ENCODE measurements at places on chromosomes 16 and 17. TPM values are rescaled to one million over a fixed set of nuclear protein-coding genes. Genes with fewer than 3 reads are reported as not detected.
A peak's percentile ranks its signal among the peaks of the same experiment; 100 is the strongest.

DNA sequence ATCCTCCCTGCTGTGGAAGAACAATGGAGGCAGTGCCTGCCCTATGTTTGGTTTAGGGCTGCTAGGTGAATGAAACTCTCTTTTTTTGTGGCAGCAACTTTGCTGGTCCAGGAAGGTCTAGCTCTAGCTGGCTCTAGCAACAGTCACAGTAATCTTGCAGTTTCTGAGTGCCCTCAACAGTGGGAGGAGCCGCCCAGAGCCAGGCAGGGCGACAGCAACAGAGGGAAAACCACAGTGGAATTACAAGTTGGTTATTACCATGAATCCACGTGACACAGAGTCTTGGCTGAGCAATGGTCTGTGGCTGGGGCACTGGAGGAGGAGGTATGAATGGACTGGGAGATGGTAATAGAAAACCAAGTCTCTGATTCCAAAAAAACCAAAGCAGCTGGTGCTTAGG, 10.3 kb downstream of the HSPB9 start:
- no peaks in the 10 kb centered on the region for H3K27me3 ChIP-seq
- peak overlapping the region; percentile 37 for H3K27ac ChIP-seq
- peaks cover 28% of the 10 kb centered on the region for H3K36me3 ChIP-seq
- H3K4me1 ChIP-seq: no peaks in the 10 kb centered on the region
- no peak for DNase-seq

GRCh38 chr17:66268247-66268927, 34.0 kb upstream of the PRKCA start:
- H3K4me1 ChIP-seq: no peaks in the 10 kb centered on the region
- H3K27me3 ChIP-seq: no peaks in the 10 kb centered on the region
- no peak overlapping the region for H3K27ac ChIP-seq
- no peaks in the 10 kb centered on the region for H3K36me3 ChIP-seq
- no peak for DNase-seq
- H3K4me3 ChIP-seq: no peak overlapping the region

DNA sequence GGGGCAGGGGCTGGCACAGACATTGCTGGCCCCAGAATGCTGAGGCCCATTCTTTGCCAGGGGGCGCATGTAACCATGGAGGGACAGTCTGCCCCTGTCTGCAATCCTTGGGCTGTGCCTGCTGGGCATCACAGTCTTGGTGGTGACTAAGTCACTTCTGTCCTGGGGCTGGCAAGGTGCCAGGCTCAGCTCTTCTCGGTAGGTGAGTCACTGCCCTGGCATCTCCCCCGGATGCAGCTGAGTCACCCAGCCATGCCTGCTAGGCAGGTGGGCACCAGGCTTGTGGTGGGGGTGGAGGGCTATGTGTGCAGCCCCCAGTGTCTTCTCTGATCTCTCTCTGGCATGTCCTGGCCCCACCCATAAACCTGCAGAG, 5.6 kb downstream of the RARA start:
- DNase-seq: peak; percentile 98
- H3K27ac ChIP-seq: peak overlapping the region; percentile 90
- H3K36me3 ChIP-seq: no peaks in the 10 kb centered on the region
- no peak overlapping the region for H3K4me3 ChIP-seq
- no peaks in the 10 kb centered on the region for H3K27me3 ChIP-seq

DNA sequence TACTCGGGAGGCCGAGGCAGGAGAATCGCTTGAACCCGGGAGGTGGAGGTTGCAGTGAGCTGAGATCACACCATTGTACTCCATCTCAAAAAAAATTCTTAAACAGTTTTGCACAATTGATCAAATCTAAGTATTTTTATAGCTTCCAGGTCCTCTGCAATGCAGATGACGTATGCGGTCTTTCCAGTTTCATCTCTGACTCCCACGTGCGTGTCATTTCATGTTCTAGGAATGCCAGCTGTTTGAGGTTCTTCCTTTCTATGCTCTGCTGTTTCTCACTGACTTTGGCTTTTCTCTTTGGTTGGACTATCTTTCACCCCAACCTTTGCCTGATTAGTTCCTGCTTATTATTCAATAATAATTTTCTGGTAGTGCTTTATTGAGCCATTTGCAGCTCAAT, 16.2 kb downstream of the CHP2 start:
- no peaks in the 10 kb centered on the region for H3K27me3 ChIP-seq
- no peaks in the 10 kb centered on the region for H3K36me3 ChIP-seq
- H3K4me1 ChIP-seq: no peaks in the 10 kb centered on the region
- H3K4me3 ChIP-seq: no peak overlapping the region

The KRT23 gene
- total RNA-seq: not detected

DNA sequence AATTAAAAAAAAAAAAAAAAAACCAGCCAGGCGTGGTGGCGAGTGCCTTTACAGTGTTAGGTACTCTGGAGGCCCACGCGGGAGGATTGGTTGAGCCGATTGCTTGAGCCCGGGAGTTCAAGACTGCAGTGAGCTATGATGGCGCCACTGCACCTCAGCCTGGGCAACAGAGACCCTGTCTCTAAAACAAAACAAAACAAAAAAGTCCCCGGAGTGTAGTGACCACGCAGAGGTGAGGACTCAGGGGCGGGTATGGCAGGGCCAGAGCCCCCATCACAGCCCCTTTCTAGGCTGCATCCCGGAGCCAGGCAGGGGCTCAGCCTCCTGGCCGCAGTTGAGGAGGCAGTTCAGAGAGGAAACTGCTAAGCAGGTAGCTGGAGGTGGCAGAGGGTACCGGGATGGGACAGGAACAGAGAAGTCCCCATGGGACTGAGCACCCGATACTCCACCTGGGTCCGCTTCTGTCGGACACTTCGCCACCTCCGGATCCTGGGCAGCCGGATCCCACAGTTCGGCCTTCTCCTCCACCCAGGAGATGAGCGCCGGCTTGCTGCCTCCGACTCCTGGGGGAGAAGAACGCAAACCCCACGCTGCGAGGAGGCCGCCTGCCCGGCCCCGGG, 800 bp downstream of the ZNF747 start:
- peak overlapping the region; percentile 69 for H3K4me3 ChIP-seq
- DNase-seq: no peak
- H3K27me3 ChIP-seq: no peaks in the 10 kb centered on the region
- peaks cover 19% of the 10 kb centered on the region for H3K36me3 ChIP-seq

- H3K36me3 ChIP-seq: no peaks in the 10 kb centered on the region
- DNase-seq: peak; percentile 99
- no peaks in the 10 kb centered on the region for H3K27me3 ChIP-seq
- H3K4me3 ChIP-seq: peak within 1 kb of the TSS; percentile 64
Observed at GRCh38 chr16:75555707-75556430, at the start of gene TMEM231. TMEM231 (minus strand) TSS chr16:75556252; CDS start chr16:75556209, 43 bp downstream.

- peak overlapping the region; percentile 99 for H3K4me3 ChIP-seq
- H3K27ac ChIP-seq: peak overlapping the region; percentile 88
- H3K27me3 ChIP-seq: no peaks in the 10 kb centered on the region
- peaks cover 16% of the 10 kb centered on the region for H3K4me1 ChIP-seq
- peaks cover 10% of the 10 kb centered on the region for H3K36me3 ChIP-seq
Observed at GRCh38 chr17:7237266-7237760, 1.9 kb downstream of the PHF23 start.

The SEPHS2 gene
- total RNA-seq: 22.8 TPM

DNA sequence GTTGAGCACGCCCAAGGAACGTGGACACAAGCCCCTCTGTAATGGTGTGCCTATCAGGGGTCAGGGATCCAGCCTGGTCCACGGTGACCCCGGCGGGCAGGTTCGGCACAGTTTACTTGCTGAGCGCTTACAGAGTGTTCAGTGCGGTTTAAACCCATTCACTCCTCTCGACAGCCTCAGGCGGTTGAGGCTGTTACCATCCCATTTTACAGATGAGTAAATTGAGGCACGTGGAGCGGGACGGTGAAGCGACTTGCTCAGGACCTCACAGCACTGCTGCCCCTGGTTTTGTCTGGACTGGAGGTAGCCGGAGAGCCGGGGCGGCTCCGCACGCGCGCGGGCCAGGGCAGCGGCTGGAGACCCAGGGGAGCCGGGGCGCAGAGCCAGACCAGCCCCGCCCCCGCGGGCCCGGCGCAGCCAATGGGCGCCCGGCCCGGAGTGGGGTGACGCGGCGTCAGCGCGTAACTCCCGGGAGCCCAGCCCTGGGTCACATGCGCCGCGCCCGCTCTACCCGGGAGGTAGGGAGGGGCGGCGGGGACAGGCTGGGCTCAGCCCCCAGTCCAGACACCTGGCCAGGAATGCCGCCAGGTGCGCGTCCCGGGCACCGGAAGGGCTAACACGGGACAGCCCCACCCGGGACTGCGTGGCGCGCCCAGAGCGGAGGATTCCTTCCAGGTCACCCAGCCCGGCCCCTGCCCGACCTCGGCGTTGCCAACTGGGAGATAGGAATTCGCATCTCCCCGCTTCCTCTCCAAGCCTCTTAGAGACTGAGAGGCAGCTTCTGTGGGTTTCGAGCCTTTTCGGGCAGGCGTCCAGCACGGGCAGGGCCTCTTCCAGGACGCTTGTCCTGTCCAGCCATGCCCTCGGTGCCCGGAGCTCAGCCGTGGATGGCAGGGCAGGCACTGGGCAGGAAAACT, 3.3 kb upstream of the SREBF1 start:
- peak overlapping the region; percentile 61 for H3K4me3 ChIP-seq
- H3K27ac ChIP-seq: peak overlapping the region; percentile 93
- no peaks in the 10 kb centered on the region for H3K36me3 ChIP-seq
- peak; percentile 92 for DNase-seq
- H3K27me3 ChIP-seq: no peaks in the 10 kb centered on the region
- H3K4me1 ChIP-seq: peaks cover 53% of the 10 kb centered on the region

The AIPL1 gene
- not detected for total RNA-seq

- H3K4me3 ChIP-seq: peak overlapping the region; percentile 65
- H3K27ac ChIP-seq: no peak overlapping the region
- no peaks in the 10 kb centered on the region for H3K27me3 ChIP-seq
- no peak for DNase-seq
Observed at GRCh38 chr17:8121681-8122421, 2.1 kb downstream of the HES7 start.

GRCh38 chr17:79192503-79193351, 118.1 kb downstream of the ENGASE start:
- peaks cover 9% of the 10 kb centered on the region for H3K27me3 ChIP-seq
- DNase-seq: no peak
- no peaks in the 10 kb centered on the region for H3K36me3 ChIP-seq
- H3K27ac ChIP-seq: no peak overlapping the region
